Activated CD4-positive, alpha-beta memory T cell treated with anti-CD3 and anti-CD28 coated beads, Interleukin-2, amount 10 ng/mL, durations not matched to agents 7 days and 5 days (primary cell): ENCODE measurements at places on chromosomes 12 and 14. TPM values are rescaled to one million over a fixed set of nuclear protein-coding genes. Genes with fewer than 3 reads are reported as not detected.
A peak's percentile ranks its signal among the peaks of the same experiment; 100 is the strongest.

DNA sequence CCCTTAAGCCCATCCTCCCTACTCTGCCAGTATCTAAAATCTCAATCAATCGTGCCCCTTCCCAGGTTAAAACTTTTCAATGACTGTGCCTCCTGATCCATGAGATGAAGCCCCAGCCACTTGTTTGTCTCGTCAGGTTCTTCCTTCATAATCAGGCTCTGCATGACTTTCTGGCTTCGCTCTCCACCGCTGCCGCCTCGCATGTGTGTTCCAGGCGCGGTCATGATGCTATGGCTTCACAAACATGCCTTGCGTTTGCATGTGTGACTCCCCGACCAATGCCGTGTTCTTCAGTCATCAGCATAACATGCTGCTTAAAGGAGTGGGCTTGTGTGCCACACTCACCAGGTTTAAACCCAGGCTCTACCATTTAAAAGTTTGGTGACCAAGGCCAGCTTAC, 5.0 kb upstream of the C1RL start:
- no peak overlapping the region for H3K27ac ChIP-seq
- H3K27me3 ChIP-seq = no peaks in the 10 kb centered on the region
- peaks cover 62% of the 10 kb centered on the region for H3K36me3 ChIP-seq

- peaks cover 10% of the 10 kb centered on the region for H3K27me3 ChIP-seq
- H3K4me1 ChIP-seq = peaks cover 51% of the 10 kb centered on the region
Measured at GRCh38 chr12:57844709-57845477, 1.6 kb downstream of the CTDSP2 start.

- H3K4me1 ChIP-seq = no peaks in the 10 kb centered on the region
- H3K27me3 ChIP-seq = no peaks in the 10 kb centered on the region
- H3K4me3 ChIP-seq = no peak overlapping the region
- peaks cover 47% of the 10 kb centered on the region for H3K36me3 ChIP-seq
- no peak for DNase-seq
Measured at GRCh38 chr12:57296291-57296690, 45.3 kb upstream of the STAC3 start.

- H3K36me3 ChIP-seq = peaks cover 3% of the 10 kb centered on the region
- peak overlapping the region; percentile 41 for H3K27ac ChIP-seq
- H3K4me1 ChIP-seq = peaks cover 15% of the 10 kb centered on the region
- peak; percentile 42 for DNase-seq
- H3K27me3 ChIP-seq = peaks cover 6% of the 10 kb centered on the region
Measured at GRCh38 chr12:57888409-57889157, 42.1 kb upstream of the CTDSP2 start.

DNA sequence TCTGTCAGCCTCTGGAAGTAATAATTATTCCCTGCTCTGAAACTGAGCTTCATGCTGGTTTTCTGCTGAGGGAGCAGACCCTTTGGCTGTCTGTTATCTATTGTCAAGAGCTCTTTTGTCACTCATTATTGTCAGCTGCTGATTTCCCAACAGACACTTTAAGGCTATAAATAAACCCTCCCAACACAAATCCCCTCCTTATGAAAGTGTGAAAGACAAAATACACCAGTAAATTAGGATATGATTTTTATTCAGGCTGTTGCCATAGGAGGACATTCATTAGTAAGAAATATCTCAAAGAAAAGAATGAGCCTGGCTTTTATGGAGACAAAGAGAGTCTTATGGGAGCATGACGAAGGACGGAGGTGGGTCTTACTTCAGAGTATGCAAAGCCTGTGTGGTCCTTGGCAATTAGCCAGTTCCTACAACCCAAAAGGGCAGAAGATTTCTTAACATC, 180.8 kb downstream of the CRADD start:
- H3K4me3 ChIP-seq = no peak overlapping the region
- peaks cover 42% of the 10 kb centered on the region for H3K4me1 ChIP-seq
- peaks cover 18% of the 10 kb centered on the region for H3K36me3 ChIP-seq
- no peak for DNase-seq
- H3K27ac ChIP-seq = no peak overlapping the region

GRCh38 chr12:10989107-10989506, 2.4 kb upstream of the TAS2R50 start:
- H3K4me1 ChIP-seq = no peaks in the 10 kb centered on the region
- no peak overlapping the region for H3K4me3 ChIP-seq
- DNase-seq = no peak
- no peak overlapping the region for H3K27ac ChIP-seq

DNA sequence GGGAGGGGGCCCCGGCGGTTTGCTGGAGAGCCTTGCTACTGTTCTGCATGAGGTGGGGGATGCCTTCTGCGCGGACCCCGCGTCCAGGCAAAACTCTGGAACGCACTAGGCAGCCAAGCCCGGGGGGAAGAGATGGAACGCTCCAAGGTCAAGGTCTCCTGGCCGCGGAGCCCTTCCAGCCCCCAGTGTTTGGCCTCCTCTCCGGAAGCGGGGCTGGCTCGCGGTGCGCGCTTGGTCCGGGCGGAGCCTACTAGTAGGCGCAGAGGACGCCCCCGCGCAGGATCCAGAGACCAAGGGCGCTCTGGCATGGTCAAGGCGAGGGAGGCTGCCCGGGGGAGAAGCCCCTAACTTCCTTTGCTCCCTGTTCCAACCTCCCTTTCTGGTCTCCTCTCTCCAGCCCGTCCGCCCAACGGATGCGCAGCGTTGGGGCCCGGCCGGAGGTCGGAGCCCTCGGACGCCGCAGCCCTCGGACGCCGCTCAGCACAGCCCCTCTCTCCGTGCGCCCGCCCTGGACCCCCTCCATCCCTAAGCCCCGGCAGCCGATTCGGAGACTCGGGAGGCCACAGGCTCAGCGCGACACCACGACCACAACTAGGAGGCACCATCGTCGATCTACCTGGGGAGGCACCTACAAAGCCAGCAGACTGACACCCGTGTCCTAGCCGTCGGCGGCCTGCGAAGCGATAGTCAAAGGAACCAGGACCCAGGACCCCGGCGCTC, 669 bp upstream of the KCNK13 start:
- peak overlapping the region; percentile 64 for H3K4me3 ChIP-seq
- H3K27me3 ChIP-seq = peaks cover 63% of the 10 kb centered on the region
- no peak overlapping the region for H3K27ac ChIP-seq
- peak; percentile 22 for DNase-seq
- peaks cover 2% of the 10 kb centered on the region for H3K36me3 ChIP-seq
- peaks cover 26% of the 10 kb centered on the region for H3K4me1 ChIP-seq

DNA sequence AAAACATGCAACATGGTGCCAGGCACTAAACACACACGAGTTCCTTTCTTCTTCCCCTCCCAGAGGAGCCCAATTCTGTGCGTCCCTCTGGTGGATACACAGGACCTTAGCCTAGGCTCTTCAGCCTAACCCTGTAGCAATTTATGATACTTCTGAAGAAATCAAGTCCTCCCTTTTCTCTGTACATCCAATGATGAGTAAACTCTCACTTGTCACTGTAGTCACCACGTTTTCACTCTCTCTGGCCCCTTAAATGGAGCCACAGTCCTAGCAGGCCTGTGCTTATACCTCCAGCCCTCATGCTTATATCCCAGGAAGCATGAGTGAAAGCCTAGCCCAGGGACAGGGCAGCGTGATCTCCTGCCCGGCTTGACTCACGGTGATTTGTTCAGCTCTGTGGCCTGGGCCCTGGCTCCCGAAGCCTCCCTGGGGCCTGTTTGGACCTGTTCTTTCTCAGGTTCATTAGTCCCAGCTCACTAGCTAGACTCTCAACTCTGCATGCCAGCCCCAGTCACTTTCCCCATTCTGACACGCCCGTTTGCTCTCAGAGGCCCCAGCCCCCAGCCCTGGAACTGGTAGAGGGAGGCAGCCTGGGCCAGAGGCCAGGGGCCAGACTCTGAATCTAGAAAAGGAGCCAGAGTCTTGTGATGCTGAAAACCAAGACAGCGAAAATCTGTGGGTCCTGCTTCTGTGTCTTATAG, 24.1 kb upstream of the PLEKHG3 start:
- peaks cover 14% of the 10 kb centered on the region for H3K36me3 ChIP-seq
- peaks cover 50% of the 10 kb centered on the region for H3K4me1 ChIP-seq
- no peaks in the 10 kb centered on the region for H3K27me3 ChIP-seq
- DNase-seq = no peak

GRCh38 chr12:113359133-113359938, 949 bp downstream of the PLBD2 start:
- H3K4me1 ChIP-seq = peaks cover 10% of the 10 kb centered on the region
- H3K27me3 ChIP-seq = no peaks in the 10 kb centered on the region
- H3K27ac ChIP-seq = no peak overlapping the region
- H3K4me3 ChIP-seq = peak overlapping the region; percentile 75
- DNase-seq = no peak

GRCh38 chr14:38257507-38257906, 1.6 kb upstream of the CLEC14A start:
- no peaks in the 10 kb centered on the region for H3K36me3 ChIP-seq
- no peak overlapping the region for H3K27ac ChIP-seq
- DNase-seq = no peak
- no peak overlapping the region for H3K4me3 ChIP-seq
- peaks cover 14% of the 10 kb centered on the region for H3K4me1 ChIP-seq

DNA sequence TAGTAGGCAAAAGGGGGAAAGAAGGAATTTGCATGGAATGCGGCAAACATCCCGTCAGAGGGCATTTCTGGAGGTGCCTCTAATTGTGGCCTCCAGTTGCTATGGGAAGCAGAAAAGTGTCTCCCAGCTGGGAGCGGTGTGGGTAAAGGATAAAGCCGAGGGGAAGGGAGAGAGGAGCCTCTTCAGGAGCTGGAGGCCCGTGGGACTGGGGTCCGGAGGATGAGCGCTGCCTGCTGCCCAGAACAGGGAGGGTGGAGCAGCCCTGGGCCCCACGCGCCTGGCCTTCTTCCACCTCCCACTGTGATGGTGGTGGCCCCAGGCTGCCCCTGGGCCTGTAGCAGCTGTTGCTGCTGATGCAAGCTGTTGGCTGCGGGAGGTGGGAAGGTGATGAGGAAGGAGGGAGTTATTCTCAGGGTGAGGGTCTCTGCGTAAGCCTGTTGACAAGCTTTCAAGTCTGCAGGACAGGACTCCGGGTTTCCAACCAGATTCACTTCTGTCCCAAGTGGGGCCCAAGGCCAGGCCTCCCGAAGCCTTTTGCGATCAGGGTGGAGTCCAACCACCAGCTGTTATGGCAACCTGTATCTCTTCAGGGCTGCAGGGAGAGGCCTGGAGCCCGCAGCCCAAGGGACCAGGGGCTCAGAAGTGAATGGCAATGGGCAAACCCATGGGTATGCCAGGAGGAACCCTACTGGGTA, 19.1 kb upstream of the PGF start:
- H3K27ac ChIP-seq = no peak overlapping the region
- H3K27me3 ChIP-seq = no peaks in the 10 kb centered on the region
- H3K36me3 ChIP-seq = no peaks in the 10 kb centered on the region
- DNase-seq = no peak
- no peak overlapping the region for H3K4me3 ChIP-seq

DNA sequence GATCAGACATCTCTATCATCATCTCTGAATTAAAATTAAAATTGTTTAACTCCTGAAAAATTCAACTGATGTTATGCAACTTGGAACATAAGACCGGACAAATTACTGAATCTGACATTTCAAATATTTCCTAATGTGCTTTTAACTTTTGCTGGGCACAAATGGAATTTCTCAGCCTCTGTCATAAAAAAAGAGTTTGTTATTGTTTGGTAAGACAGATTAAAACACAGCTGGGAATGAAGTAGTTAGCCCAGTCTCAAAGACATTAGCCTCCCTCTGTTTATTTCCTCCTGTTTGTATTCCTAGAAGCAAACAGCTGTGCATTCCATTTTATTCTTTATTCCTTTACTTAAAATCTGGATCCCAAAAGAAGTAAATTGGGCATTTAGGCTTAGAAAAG, 29.4 kb downstream of the PLEKHA5 start:
- H3K36me3 ChIP-seq = no peaks in the 10 kb centered on the region
- H3K4me1 ChIP-seq = no peaks in the 10 kb centered on the region
- H3K27ac ChIP-seq = no peak overlapping the region
- no peaks in the 10 kb centered on the region for H3K27me3 ChIP-seq
- H3K4me3 ChIP-seq = no peak overlapping the region
- DNase-seq = no peak

- no peaks in the 10 kb centered on the region for H3K27me3 ChIP-seq
- H3K27ac ChIP-seq = no peak overlapping the region
- no peaks in the 10 kb centered on the region for H3K36me3 ChIP-seq
- H3K4me1 ChIP-seq = no peaks in the 10 kb centered on the region
Measured at GRCh38 chr12:101045486-101046464, 164.3 kb downstream of the SLC5A8 start.

- H3K27ac ChIP-seq = no peak overlapping the region
- no peak for DNase-seq
- no peaks in the 10 kb centered on the region for H3K4me1 ChIP-seq
- peaks cover 7% of the 10 kb centered on the region for H3K27me3 ChIP-seq
Measured at GRCh38 chr12:25004447-25004846, 55.5 kb upstream of the BCAT1 start.

DNA sequence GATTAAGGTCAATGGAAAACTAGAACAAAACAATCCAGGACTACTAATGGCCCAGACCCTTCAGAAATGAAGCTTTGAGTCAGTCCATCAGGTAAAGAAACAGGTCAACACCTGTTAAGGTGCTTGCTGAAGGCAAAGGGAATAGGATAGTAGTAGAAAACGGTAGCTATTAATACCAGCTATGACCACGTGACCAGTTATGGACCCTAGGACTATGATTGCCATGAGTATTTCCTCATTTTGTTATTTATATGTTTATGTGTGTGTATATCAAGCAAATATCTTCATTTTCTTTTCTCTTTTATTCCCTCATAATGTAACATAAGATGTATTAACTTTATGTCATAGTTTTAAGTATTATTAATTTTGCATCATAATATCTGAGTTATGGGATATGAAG, 25.6 kb downstream of the FKBP11 start:
- no peak for DNase-seq
- H3K36me3 ChIP-seq = no peaks in the 10 kb centered on the region
- no peak overlapping the region for H3K4me3 ChIP-seq
- H3K27me3 ChIP-seq = peaks cover 14% of the 10 kb centered on the region
- peaks cover 20% of the 10 kb centered on the region for H3K4me1 ChIP-seq

GRCh38 chr14:68874746-68875155, 81.9 kb upstream of the ZFP36L1 start:
- H3K27me3 ChIP-seq = no peaks in the 10 kb centered on the region
- no peaks in the 10 kb centered on the region for H3K4me1 ChIP-seq
- DNase-seq = no peak
- no peak overlapping the region for H3K27ac ChIP-seq
- H3K4me3 ChIP-seq = no peak overlapping the region

- no peaks in the 10 kb centered on the region for H3K27me3 ChIP-seq
- H3K36me3 ChIP-seq = no peaks in the 10 kb centered on the region
- H3K4me1 ChIP-seq = no peaks in the 10 kb centered on the region
- no peak overlapping the region for H3K4me3 ChIP-seq
- H3K27ac ChIP-seq = no peak overlapping the region
Measured at GRCh38 chr12:130286741-130287440, 50.8 kb upstream of the PIWIL1 start.

DNA sequence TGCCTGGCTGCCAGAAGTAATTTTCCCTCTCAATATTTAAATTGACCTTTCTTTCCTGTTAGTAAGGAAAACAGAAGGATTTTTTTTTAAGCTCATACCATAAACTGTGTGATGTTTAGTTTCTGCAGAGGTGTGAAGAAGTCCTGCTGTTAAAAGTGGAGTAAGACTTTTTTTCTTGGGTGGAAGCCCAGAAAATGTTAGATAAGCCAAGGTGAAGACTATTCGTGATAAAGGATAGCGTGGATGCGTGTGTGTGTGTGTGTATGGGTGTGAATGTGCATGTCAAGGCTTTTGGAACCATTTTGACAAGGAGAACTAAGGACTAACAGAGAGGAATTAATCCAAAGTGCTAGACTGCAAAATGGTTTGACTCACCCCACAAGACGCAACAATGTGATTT, 152.9 kb upstream of the SEL1L start:
- no peak for DNase-seq
- no peak overlapping the region for H3K27ac ChIP-seq
- H3K4me1 ChIP-seq = no peaks in the 10 kb centered on the region
- H3K36me3 ChIP-seq = no peaks in the 10 kb centered on the region

TMEM263 gene
- 26.0 TPM for total RNA-seq

C12orf54 gene
- total RNA-seq = not detected

RARG gene
- 47.4 TPM for total RNA-seq

ANKLE2 gene
- 88.6 TPM for total RNA-seq
